ENCODE measurements at places on chromosomes 3 and 15.

DNA sequence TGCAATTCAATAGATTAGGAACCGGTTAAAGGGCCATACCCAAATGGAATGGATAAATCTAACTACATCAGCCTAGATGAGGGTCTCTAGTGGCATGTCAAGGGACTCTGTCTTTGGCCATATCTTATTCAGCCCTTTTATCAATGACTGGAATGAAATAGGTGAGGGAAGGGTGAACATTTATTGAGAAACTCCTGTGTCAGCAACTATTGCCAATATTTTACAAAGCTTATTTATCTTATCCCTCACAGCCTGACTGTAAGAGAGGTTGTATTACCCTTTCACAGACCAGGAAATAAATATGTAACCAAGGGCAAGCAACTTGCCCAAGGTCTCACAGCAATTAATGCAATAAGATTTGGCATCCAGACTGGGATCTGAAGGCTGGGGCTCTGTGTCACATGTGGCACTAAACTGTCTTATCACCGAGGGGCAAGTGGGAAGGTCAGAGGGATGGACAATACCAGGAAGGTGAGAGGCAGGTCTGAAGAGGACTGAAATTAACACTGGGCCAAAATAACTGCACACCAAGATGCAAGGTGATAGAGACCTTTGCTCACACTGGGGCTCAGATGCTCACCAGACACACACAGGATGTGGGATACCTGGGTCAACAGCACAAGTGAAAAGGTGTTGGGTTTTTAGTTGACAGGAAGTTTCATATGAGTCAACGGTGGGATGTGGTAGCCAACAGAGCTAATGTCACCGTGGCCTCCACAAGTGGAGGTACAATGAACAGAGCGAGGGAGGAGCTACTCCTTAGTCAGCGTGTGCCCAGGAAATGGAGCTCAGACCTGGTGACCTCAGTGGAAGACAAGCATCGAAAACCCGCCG is 261.3 kb downstream of the RPLP1 start:
- no peak for DNase-seq

GRCh38 chr3:4461468-4462090 is 5.5 kb downstream of the SUMF1 start:
- no peak for DNase-seq

DNA sequence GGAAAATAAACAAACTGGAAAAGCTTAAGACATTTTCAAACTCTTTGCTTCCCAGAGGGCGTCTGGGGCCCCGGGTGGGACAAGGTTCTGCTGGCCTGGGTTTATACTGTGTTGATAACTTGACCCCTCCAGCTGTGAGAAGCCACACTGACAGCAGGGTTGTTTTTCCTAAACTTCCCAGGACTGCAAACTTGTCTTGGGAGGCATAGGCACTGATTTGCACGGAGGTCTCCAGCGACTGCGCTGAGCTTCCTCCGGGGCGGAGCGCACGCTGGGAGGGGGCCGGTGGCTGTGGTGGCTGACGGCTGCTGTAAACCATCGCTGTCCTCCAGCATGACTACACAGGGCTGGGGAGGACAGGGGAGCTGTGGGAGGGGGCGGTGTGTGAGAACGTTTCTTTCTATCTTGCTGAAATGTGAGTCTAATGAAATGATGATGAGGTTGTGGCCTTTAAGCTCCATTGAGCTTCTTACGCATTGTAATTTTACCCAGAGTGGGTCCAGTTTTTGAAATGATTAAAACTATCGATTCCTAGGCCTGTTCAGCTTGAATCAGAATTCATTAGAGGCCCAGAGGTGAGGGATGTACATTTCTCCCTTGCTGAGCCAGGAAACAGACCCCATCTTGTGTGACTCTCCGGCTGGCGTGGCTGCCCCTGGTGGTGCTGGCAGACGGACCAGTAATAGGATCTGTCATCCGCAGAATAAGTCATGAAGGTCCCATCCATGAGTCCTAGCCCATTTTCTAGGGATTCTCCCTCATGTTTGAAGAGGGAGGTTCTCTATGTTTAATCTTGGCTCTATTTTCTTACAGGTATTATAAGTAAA is 40.5 kb upstream of the VPS8 start:
- DNase-seq = no peak

GRCh38 chr3:137131081-137131480 is 173.3 kb downstream of the IL20RB start:
- DNase-seq = no peak

DNA sequence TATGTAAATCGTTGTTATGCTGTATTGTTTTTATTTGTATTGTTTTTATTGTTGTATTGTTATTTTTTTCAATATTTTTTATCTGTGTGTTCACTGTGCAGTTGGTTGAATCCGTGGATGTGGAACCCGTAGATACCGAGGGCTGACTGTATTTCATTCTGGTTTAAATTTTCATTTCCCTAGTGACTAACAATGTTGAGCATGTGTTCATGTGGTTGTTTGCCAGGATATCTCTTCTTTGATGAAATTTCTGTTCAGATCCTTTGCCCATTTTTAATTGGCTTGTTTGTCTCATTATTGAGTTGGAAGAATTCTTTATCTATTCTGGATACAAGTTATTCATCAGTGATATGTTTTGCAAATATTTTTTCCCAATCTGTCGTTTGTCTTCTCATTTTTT is 29.7 kb downstream of the STOML1 start:
- no peak for DNase-seq

DNA sequence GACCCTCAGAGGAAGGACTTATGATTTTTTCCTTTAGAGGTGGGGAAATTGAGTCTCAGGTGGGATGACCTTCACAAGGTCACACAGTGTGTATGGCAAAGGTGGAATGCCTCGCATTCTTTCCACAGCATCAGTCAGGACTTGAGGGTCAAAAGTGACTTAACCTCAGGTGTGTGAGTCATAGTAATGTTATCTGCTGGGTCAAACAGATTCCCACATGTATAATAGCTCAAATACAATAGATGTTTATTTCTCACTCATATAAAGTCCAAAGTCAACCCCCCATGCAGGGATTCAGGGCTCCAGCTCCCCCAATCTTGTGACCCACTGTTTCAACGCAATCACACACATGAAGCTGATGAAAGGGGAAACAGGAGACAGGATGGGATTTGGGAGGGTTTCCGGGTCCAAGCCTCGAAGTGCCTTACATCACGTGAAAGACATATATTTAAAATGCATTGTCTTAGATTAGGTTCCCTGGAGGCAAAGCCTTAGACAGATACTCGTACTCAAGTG is 34.0 kb upstream of the CCDC174 start:
- DNase-seq = no peak

GRCh38 chr3:66404903-66405700 is 95.7 kb downstream of the LRIG1 start:
- no peak for DNase-seq

DNA sequence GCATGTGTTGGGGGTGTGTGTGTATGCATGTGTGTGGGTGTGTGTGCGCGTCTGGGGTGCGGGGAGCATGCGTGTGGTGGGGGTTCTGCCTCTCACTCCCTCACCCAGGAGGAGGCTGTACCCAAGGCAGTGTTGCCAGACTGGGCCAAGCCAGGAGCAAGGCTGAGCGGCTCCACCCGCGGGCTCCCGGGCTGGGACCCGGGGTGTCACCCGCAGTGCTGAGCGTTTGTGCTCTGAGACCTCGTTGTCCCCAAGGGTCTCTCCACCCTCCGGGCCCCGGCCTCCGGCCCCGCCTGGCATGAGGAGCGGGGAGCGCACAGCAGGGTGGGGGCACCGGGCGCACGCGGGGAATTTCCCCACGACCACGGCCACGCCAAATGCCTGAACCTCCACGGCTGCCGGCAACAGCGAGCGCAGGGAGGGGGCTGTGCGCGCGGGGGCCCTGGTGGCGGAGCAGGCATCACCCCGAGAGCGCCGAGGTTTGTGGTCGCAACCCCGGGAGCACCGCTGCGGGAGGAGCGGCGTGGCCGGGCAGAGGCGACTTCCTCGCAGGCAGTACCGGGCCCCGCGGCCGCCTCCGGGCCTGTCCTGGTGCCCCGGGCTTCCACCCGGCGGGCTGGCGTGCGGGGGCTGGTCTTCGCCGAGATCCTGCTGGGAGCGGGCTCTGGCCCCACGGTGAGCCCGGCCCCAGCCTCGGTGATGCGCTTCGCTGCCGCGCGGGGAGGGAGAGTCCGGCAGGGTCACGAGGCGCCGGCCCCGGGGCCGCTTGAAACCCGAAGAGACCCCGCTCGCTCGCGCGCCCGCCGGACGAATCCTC is 7.4 kb upstream of the OCA2 start:
- DNase-seq = no peak

- no peak for DNase-seq
Measured at GRCh38 chr15:101108461-101108775, 143.4 kb downstream of the CHSY1 start.

GRCh38 chr3:125032100-125032643 is 23.6 kb downstream of the HEG1 start:
- DNase-seq = no peak

- no peak for DNase-seq
Measured at GRCh38 chr3:196740481-196741248, 1.0 kb downstream of the PAK2 start.

GRCh38 chr3:72536878-72537267 is 311.4 kb downstream of the SHQ1 start:
- no peak for DNase-seq

DNA sequence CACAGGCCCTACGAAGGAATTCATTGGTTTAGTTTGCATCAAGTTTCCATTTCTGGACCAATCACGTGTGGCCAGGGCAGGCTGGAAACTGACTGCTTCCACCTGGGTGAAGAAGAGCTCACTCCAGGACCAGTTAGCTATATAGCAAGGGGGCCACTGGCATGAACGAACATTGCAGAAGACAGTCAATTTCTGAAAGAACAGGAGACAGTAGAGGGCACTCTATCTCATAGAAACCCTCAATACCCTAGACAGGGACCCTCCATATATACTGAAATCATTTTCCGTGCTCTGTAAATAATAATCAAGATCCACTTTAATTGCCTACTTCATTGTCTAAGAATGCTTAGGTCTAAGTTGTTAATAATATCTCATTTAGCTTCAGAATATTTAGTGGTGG is 215.6 kb downstream of the CADPS start:
- no peak for DNase-seq

GRCh38 chr3:111012388-111013248 is 59.0 kb upstream of the NECTIN3 start:
- DNase-seq = peak; percentile 25

- no peak for DNase-seq
Measured at GRCh38 chr15:94080416-94080815, 150.9 kb upstream of the MCTP2 start.

DNA sequence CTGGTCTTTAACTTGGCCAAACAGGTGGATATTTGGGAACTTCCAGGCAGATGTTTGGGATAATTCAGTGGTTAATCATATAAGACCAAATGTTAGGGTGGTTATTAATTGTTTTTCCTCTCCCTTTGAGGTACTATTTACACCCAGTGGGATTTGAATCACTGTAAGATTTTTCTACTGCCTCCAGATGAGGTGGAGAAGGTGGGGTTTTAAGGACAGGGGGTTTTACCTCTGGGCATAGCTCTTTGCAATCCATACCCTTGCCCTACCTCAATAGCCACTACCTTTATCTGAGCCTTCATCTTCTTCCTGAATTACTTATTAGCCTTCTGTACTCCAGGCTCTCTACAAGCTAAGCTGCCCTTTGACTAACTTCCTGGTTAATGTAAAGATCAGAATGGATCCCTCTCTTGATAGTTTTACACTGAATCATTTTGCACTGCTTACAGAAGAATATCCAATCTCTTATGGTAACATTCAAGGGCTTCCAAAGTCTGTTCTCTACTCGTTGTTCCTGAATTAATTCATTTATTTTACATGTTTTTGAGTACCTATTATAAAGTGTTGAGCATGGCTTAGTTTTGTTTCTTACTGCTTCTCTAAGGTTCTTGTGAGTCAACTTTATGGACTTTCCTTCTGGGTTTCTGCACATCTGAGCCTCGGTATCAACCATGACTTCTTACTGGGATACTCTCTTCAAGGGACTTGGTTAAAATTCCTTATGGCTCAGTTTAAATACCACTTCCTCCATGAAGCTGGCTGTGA is 331.2 kb upstream of the TBL1XR1 start:
- DNase-seq = no peak

DNA sequence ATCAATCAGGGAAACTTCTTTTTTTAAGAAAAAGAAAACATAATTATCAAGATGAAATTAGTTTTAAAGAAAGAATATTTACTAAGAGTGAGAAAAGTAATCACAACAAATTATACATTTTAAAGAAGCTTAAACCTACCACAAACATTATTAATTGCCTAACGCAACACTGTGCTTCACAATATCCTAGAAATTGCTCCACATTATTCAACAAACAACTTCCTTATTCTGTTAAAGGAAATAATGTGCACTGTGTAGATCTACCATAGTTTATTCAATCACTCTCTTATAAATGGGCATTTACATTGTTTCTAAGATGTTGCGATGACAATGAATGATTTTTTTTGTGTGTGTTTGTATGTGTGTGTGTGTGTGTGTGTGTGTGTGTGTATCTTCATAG is 525.9 kb upstream of the KCNMB2 start:
- DNase-seq = no peak

- no peak for DNase-seq
Measured at GRCh38 chr3:186772701-186773417, 10.5 kb upstream of the EIF4A2 start.

DNA sequence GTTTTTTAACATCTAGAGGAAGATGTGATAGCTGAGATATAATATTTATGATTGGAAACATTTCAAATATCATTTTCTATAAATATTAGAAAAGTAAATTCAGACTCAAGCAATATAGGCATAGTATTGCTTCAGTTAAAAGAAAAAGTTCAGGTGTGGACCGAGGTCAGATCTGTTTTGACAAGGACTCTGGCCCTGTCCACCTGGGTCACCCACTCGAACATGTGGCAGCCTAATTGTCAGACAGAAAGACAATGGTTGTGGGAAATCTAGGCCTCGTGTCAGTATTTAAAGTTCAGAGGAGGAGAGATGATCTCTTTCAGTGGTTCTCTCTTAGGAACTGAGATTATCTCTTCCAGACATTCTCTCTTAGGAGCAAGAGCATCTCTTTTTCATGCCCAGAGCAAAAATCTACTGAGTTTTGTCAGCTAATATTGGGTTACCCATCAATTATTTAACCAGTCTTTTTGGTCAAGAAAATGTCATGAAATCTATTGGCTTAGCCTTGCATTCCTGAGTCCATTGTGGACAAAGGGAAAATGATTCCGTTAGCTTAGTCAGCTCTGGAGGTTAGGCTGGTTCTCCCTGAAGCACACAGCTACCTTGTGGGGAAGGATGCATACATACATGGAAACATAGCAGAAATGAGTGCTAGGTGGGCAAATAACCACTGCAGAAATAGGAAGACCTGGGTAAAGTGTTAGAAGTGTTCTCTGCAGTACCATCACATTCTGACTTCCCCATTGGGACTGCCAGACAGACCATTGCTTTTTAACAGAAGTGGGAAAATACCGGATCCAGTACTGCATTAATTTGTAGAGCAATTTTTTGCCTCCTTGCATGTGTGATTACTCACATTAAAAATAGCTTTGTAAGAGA is 343.3 kb downstream of the GRM7 start:
- no peak for DNase-seq

DNA sequence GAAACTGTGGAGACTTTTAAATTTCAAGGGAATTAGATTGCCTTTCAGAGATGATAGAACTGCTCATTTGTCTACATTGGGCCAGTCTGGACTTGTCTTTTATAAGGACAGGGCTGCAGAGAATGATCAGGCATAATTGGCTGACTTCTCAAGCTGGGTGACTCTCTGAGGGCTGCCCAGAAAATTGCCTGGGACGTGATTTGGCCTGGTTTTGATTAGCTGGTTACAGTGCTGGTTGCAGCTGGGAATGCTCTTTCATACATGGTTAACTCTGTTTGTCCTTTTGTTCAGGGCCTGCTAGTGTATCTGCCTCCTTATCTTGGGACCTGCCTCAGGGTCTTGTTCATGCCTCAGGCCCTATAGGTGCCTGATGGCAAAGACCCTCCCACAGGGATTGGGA is 245.6 kb downstream of the CLSTN2 start:
- no peak for DNase-seq

- peak; percentile 33 for DNase-seq
Measured at GRCh38 chr3:128875556-128876120, 3.8 kb upstream of the ACAD9 start.

Data from iPS DF 6.9 (cell line).